ENCODE measurements at places on chromosomes 11 and 22.

DNA sequence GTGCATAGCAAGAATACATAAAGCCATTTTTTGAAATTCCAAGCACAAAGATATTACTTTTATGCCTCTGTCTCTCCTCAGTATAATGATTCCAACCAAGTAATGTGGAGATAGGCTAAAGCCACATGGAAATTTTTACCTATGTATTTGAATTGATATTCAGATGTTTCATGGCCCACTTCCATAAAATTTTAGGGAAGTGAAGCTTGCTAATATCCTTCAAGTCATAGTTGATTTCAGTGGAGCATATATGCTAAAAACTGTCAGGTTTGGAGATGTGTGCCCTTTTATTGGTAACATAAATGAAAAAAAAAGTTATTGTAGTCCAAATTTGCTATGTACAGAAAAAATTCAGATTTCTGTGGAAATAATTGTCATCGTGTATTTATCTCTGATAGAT lies 12.3 kb downstream of the MS4A4E start:
- no peak for DNase-seq

DNA sequence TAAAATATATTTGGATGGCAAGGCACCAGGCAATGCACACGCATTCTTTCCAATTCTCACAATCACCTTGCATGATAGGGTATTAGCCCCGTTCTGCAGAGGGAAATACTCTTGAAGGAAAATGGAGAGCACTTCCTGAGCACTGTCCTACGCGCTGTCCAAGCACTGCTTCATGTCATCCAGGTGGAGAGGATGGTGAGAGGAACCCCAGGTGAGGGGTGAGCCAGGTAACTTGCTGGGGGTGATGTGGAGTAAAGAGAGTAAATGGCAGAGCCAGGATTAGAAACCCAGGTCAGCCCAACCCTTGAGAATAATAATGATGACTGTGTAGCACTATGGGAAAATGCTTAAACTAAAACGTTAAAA lies 711 bp upstream of the PACSIN2 start:
- DNase-seq = no peak

GRCh38 chr11:5923794-5924193 lies 18.3 kb upstream of the OR56A3 start:
- peak; percentile 20 for DNase-seq

GRCh38 chr11:31652528-31652927 lies 143.0 kb downstream of the ELP4 start:
- DNase-seq = no peak

- DNase-seq = no peak
These were observed 33.3 kb downstream of the CD6 start for GRCh38 chr11:61004761-61005181.

DNA sequence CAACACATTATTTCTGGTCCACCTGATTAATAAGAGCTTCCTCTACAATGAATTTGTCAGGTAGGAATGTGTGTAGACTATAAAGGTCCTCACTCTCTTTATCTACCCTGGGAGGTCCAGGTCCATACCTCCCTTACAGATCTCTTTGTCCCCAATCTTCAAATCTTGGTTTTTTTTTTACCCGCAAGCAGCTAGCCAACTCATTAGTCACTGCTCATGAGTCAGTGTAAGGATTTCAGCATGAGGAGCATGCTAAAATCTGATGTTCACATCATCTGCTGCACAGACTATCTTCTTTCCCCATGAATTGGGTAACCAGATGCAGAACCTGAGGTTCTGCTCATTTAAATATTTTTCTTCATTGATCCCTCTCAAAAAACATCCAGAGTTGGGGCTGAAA lies 397.0 kb upstream of the ISX start:
- DNase-seq = peak; percentile 90

DNA sequence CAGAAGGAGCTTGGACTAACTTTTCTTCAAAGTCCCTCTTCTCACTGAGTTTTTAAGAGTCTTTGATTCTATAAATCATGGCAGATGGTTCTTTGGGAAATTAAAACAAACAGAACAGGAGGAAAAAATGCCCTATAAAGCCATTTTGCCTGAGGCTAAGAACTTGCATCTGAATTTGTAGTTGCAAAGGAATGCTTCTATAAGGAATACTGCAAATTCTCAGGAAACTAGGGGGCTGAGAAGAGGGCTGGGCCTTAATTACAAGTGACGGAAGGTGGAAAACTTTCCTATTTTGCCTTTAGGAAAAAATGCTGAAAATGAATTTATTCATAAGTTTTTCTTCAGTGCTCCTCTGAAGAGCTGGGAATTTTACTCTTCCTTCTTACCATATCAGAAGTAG lies 90.0 kb upstream of the NARS2 start:
- DNase-seq = no peak

DNA sequence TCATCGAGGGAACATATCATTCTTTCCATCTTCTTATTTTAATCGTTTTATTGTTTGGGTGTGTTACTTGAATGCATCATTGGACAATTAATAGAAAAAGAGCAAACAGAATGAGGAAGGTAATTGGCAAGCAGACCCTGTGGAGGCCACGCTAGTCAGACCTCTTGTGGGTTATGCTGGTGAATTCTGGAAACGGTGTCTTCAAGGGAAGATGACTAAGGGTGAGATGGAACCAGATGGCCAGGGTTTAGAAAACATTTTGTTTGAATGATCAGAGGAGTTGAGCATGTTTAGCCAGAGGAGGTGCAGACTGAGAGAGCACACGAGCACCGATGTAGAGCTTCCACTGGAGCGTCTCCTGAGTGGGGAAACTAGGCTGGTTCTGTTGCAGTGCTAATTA lies 8.5 kb downstream of the ST14 start:
- DNase-seq = peak; percentile 77

- no peak for DNase-seq
These were observed 4.4 kb upstream of the PYGM start for GRCh38 chr11:64764040-64764611.

DNA sequence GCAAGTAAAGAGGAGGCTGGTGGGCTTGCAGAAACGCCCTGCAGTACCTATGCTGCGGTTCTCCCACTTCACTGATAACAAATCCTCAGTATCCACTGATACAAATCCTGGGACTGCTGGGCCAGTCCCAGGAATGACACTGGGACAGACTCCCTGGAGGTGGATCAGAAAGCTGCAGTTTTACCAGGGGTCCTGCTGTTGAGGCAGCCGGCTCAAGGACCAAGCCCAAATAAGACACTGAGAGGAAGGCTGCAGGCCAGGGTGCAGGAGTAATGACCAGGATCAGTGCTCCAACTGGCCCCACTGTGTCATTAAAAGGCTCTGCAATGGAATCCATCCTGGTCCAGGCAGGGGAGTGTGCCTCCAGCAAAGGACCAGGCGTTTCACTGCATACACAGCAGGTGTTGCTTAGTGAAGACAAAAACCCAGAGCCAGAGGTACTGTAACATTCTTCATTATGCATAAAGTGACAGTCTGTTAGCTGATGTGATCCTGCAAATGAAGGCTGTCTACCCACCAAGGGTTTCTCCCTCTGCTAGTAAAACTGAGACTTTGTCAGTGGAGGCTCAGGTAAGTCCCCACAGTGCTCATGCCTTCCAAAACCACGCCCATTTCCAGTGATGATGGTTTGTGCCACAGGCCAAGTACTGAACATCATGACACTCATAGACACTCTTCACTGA lies 1.4 kb upstream of the C22orf39 start:
- DNase-seq = no peak

- no peak for DNase-seq
These were observed 979.5 kb upstream of the TENM4 start for GRCh38 chr11:80420374-80420773.

- DNase-seq = no peak
These were observed 10.8 kb downstream of the AHNAK start for GRCh38 chr11:62535802-62536201.

DNA sequence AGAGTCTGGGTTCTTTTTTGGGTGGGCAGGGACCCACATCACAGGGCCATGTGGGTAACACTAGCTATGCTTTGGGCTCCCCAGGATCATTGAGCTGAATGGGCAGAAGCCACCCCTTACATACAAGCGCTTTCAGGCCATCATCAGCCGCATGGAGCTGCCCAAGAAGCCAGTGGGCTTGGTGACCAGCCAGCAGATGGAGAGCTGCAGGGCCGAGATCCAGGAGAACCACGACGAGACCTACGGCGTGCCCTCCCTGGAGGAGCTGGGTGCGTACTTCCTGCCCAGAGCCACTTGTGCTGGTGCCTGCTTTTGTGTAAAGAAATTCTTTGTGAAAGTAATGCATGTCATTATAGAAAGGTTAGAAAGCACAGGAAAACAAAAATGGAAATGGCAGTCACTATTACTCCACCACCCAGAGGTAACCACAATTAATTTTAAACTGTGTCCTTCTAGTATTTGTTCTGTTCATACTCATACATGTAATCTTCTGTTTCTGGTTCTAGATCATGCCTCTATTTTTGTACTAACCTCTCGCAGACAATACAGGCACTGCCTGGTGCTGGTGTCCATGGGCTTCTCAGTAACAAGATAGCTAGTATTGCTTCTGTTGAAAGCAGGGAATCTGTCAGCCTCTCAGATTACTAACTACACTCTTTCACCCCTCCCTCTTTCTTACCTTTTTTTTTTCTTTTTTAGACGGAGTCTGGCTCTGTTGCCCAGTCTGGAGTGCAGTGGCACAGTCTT lies 13.7 kb downstream of the CRY2 start:
- no peak for DNase-seq

DNA sequence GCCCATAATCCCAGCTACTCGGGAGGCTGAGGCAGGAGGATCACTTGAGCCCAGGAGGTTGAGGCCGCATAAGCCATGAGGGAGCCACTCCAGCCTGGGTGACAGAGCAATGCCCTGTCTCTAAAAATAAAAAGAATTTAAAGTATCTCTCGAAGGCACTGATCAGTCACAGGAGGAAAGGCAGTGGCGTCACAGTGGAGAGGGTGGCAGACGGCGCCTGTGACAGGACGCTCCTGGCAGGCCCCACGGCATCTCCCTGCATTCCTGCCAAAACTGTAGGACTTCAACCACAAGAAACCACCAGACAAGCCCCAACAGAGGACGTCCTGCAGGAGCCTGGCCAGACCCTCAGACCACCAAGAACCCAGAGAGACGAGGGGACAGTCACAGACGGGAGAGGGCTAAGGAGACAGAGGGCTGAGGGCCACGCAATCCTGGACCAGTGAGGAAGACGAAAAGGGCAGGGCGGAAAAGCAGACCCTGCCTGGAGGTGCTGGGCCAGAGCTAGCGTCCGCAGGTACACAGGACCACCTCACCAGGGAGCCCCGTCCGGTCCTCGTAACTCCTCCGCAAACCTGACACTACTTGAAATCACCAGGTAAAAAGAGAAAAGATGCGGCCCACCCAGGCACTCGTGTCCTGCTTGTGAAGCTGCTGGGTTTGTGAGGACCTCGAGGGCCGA lies 5.9 kb downstream of the RNH1 start:
- DNase-seq = no peak

- DNase-seq = no peak
These were observed 30.9 kb downstream of the ZBTB16 start for GRCh38 chr11:114090225-114090910.

GRCh38 chr22:31618057-31618456 lies 44.0 kb downstream of the PISD start:
- DNase-seq = no peak

GRCh38 chr11:109864834-109865547 lies 228.2 kb upstream of the ZC3H12C start:
- DNase-seq = peak; percentile 29

GRCh38 chr11:34640050-34640923 lies 19.4 kb downstream of the EHF start:
- no peak for DNase-seq

DNA sequence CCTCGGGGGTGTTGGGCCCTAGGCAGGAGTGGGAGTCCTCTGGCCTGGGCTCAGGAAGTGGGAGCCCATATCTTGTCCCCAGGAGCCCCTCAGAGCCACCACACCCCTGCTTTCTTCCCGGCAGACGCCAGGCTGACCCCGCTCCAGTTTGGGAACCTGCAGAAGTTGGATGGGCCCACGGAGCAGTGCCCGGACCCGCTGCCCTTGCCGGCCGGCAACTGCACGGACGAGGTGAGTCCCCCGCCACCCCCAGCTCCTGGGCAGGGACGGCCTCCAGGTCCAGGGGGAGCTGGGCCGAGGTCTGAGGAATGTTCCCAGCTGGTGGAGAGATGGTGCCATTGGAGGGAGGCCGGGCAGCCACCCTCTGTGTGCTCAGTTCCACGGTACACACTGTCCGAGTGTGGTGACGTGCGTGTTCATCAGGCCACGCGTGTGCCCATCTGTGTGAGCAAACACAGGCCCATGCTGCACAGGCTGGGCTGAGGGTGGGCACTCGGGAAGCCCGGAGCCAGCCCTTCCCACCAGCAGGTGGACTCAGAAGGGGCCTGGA lies 4.8 kb downstream of the MUC5B start:
- no peak for DNase-seq

All from HT1080 (cell line).